Muscle of arm (tissue), 14 donors: ENCODE measurements at places on chromosomes 5 and 9. TPM values are rescaled to one million over a fixed set of nuclear protein-coding genes. Genes with fewer than 3 reads are reported as not detected.

GRCh38 chr5:75862872-75863271 lies 145.6 kb upstream of the POC5 start:
- DNase-seq: no peak

ASS1 gene
- polyA plus RNA-seq: 49.1 TPM

DPYSL3 gene
- 99.8 TPM for polyA plus RNA-seq

GCNT4 gene
- polyA plus RNA-seq: not detected

- DNase-seq: no peak
Observed at GRCh38 chr5:6660688-6661087, 27.4 kb downstream of the SRD5A1 start.
